ENCODE measurements at places on chromosomes 2 and 18.

GRCh38 chr2:176285321-176285720 is 16.1 kb downstream of the MTX2 start:
- no peak for DNase-seq

GRCh38 chr2:16546128-16546754 is 119.4 kb downstream of the CYRIA start:
- DNase-seq: peak; percentile 20

DNA sequence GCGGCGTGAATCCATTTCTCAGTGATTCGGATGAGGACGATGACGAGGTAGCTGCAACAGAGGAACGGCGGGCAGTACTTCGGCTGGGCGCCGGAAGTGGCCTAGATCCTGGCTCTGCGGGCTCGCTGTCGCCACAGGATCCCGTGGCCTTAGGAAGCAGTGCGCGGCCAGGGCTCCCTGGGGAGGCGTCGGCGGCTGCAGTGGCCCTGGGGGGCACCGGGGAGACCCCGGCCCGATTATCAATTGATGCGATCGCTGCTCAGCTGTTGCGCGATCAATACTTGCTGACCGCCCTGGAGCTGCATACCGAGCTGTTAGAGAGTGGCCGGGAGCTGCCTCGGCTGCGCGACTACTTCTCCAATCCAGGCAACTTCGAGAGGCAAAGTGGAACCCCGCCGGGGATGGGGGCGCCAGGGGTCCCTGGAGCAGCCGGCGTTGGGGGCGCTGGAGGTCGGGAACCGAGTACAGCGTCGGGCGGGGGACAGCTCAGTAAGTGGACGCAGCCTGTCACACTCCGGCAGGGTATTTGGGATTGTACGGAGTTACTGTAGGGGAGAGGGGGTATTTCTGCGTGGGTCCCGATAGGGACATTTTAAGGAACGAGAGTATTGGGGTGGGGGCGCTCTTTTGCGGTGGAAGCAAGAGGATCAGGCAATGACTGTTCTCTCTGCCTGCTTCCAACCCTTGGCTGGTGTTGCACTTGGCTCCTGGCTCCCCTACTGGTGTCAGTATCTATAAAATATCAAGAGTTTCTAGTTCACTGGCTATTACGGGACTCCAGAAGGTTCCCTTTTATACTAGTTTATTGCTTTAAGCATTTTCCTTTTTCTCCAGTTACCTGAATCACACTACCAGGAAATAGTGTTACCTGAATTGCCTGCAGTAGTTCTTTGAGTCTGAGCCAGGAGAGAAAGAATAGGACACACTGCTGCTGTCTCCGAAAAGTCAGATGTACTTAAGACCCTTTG is 772 bp downstream of the RELCH start:
- peak; percentile 23 for DNase-seq

DNA sequence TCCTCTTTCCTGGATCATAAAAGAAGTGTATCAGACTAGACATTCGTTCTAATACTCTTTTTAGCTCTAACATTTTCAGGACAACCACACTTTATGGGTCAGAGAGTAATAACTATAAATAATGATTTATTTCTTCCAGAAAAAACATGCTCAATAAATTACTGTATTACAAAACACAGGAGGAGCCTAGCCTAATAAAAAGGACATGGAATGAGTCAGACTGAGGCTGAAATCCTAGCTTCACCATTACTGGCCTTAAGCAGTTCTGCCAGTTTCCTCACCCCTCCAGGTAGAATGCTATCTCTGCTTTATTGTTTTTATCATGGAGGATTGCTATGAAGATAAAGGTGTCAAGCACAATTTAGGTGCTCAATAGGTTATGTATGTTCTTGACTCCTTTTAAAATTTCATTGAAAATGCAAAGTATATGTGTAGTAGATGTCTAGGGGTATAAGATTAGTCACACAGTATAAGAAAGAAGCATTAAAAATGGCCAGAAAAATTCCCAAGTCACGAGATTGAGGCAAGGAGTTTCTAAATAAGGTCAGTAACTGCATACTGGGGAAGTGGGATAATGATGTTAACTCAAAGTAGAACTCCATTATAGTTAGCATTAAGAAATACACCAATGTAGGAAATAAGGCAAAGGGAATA is 105.5 kb upstream of the NEUROD1 start:
- DNase-seq: no peak

DNA sequence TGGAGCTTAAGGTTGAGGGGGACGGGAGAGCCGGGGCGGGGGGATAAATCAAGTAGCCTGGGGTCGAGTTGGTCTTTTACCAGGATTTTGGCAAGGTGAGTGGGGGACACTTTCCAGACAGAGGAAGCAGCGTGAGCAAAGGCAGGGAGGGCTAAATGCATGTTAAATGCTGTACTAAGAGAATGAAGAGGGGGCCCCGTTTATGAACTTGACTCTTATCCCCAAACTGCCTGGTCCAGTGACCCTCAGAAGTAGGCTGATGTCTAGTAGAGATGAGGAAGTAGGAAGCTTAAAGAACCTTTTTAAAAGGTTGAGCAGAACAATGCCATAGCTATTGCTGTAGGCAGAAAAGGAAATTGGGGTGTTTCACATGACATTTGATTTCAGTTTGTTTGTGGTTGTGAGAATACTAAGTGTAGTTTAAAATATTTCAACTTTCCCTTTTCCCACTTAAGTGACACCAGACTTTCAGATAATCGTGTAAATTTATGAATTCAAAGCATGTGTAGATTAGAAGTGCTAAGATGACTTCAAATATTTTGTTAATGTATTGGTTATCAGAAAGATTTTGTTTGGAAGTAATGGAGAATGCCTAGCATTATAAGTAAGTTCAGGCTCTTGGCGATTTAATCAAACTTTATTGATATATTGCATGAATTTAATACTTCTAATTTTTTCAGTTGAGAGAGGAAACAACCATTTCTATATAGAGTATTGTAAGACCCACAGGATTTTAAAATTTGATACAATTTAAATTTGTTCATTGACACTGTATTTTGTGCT is 1.8 kb downstream of the REL start:
- DNase-seq: peak; percentile 77

DNA sequence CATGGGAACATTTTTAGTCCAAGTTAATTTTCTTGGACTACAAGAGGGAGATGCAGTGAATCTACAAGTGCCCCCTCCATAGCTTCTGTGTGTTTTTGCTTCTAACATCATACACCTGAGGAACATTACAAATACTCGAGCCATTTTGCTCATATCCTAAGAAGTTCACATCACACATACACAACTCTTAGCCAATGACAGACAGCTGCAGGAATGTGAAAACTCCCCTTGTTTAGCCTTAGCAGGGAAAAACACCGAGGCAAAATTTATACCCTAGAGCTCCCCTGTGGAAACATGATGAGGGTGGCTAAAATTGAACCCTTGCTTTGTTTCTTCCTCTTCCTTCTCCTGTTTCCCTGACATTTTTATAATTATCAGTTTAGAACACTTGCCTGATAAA is 928.3 kb upstream of the NRXN1 start:
- no peak for DNase-seq

DNA sequence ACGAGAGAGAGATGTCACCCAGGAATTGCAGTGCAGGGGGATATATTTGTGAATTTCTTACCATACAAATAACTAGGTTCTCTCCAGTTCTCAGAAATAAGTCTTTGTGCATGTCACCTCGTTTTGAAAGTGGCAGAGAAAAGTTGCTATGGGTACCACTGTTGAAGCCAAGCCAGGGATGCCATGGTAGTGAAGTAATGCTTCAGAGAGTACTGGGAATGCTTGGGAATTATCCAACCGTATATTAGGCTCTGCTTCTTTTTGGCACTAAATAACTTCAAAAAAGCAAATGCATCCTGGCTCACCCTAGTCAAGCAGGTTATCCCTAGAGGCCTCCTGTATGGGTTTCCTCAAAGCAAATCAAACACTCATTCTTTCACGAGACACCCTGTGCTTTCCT is 50.7 kb upstream of the DDX18 start:
- no peak for DNase-seq

GRCh38 chr18:55869556-55870501 is 281.8 kb upstream of the TCF4 start:
- DNase-seq: no peak

DNA sequence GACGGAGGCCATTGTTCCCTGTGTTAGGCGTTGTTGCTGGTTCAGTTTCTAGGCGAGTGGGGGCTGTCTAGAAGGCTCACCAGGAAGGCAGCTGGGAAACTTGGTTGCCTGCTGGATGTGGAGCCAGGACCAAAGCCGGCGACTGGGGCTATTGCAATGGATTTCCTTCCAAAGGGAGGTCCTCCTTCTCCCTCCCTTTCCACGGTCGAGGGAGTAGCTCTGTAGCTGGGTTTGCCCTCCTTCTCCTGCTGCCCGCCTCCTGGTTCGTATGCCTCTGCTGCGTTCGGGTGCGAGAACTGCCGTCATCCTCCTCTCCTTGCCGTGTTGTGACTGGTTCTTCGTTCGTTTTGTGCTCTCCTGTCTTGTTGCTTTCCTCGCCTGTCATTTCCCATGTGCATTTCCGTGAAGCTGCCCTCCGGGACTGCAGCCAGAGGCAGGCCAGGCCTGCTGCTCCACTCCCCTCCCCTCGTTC is 203.4 kb downstream of the NEDD4L start:
- no peak for DNase-seq

GRCh38 chr2:31014516-31014915 is 123.7 kb downstream of the GALNT14 start:
- no peak for DNase-seq

DNA sequence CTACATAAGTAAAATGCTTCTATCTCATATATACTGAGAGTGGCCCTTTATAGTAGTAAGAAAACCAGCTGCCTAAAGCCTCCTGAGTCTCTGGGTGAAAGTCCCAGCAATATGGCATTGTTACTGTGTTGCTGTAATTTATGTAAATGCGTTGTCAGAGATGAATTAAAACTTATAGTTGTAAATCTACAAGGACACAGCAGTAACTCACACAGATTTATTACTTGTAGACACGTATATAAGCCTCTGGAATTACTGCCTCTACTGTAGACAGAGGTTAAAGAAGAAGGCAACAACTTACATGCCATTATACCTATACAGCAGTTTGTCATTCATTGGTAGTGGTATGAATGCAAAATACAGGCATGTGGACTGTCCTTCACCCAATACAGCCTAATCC is 169.1 kb upstream of the BOD1L2 start:
- DNase-seq: no peak

DNA sequence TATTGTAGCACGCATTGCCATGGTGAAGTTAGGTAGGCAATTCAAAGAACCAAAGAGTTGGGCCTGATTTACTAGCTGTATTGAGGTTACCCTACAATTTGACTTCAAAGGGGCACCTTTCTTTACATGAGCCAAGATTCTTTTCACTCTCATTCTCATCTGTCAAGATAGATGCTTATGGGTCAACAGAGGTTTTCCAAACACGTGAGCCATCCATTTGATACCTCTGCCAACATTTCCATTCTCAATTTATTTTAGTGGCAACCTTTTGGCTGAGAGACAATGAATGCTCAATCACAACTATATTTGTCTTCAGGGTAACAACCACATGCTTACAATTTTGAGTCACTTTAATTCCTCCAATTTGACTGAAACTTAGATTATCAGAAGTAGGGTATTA is 370.6 kb upstream of the CDH20 start:
- DNase-seq: no peak

GRCh38 chr2:168685600-168686451 is 116.6 kb upstream of the NOSTRIN start:
- DNase-seq: peak; percentile 42

DNA sequence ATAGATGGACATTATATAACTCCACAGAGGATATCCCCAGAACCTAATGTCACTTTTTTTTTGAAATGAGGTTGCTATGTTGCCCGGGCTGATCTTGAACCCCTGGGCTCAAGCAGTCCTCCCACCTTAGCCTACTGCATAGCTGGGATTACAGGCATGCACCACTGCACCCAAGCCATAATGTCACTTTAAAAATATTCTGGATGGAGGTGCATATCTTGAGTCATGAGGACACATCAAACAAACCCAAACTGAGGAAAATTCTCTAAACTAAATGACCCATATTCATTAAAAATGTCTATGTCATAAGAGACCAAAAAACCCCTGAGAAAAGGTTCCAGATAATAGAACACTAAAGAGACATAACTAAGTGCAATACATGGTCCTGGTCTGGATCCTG is 36.3 kb downstream of the OSGEPL1 start:
- no peak for DNase-seq

- no peak for DNase-seq
These were observed 222.7 kb downstream of the PIEZO2 start for GRCh38 chr18:10926621-10927161.

- no peak for DNase-seq
These were observed 65.3 kb upstream of the CCDC178 start for GRCh38 chr18:33505798-33506197.

DNA sequence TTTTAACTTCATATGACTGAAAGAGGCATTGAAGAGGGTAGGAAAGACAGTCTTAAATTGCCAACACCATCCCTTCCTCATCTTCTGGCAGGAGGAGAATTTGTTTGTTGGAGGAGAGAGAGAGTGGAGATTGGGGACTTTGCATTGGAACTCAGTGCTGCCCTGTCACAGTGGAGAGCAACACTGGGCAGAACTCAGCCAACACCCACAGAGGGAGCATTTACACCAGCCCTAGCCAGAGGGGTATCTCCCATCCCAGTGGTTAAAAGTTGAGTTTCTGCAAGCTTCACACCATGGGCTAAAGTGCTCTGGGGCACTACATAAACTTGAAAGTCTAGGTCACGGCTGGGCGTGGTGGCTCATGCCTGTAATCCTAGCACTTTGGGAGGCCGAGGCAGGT is 174.1 kb downstream of the ANKRD30B start:
- no peak for DNase-seq

- DNase-seq: no peak
These were observed 323.2 kb upstream of the THSD7B start for GRCh38 chr2:136441979-136442714.

GRCh38 chr2:231052494-231053451 is 3.9 kb upstream of the PSMD1 start:
- DNase-seq: peak; percentile 69

GRCh38 chr2:102074152-102074783 is 68.3 kb upstream of the IL1R1 start:
- DNase-seq: peak; percentile 77

DNA sequence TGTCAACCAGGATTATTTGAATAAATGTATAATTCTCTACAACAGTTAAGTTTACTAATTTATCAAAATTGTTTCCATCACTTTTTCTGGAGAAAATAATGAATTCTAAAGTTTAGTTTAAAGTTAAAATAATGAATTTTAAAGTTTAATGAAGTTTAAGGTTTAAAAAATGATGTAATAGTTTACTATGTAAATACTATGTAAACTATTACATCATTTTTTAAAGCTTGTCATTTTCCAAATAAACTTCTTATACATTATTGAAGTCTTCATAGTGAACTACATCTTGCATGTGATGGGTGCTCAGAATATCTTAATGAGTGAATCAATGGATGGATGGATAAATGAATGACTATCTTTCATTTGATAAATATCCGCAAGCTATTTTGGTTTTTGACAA is 38.8 kb downstream of the CD28 start:
- DNase-seq: no peak

DNA sequence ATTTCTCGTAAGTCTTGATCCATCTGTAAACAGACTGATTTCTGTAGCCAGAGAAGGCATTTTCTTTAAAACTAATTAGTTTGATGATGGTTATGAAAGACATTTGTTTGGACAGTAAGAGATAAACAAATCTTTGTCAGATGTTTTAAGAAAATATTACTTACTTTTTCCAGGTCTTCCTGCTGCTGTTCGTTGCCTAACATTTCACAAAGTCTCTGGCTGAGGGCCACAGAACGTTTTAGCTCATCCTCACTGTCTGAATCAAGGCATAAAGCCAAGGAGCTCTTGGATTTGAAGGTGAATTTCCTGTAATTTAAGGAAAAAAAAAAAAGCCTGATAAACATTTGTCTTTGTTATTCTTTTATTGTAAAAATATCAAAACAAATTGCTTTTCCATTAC is 57.8 kb downstream of the VIL1 start:
- no peak for DNase-seq

GRCh38 chr18:14936313-14936712 is 188.3 kb downstream of the ANKRD30B start:
- no peak for DNase-seq

Measured in CD14-positive monocyte (primary cell).